Kidney (tissue), 22 donors: ENCODE measurements at places on chromosomes 6 and 20. TPM values are rescaled to one million over a fixed set of nuclear protein-coding genes. Genes with fewer than 3 reads are reported as not detected.

The CALHM4 gene
- total RNA-seq, result not detected

The C6orf58 gene
- not detected for total RNA-seq

The UST gene
- 4.2 TPM for total RNA-seq

The MLIP gene
- total RNA-seq, result 2.4 TPM
